Hypothalamus (tissue), 51 donors: ENCODE measurements at places on chromosomes 5 and 9.
A peak's percentile ranks its signal among the peaks of the same experiment; 100 is the strongest.

GRCh38 chr9:36317766-36318165 is 59.5 kb upstream of the GNE start:
- DNase-seq: no peak

- no peak for DNase-seq
Measured at GRCh38 chr5:22238047-22238446, 615.1 kb downstream of the CDH12 start.

DNA sequence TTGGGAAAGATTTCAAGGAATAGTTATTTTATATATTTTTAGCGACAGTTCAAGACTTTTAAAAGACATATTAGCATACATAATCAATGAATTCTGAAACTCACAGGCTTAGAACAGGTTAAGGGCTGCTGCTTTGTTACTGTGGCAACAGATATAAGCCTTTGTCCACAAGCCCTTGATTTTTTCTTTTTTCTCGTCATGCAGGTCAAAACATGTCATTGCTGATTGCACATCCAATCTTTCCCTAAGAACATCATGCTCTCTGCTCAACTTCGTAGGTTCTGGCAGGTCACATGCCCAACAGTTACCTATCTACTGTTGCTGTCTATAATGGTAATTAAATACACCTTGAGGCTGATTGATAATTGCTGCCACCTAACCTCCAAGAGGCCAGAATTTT is 172.5 kb upstream of the PTPRD start:
- no peak for DNase-seq

DNA sequence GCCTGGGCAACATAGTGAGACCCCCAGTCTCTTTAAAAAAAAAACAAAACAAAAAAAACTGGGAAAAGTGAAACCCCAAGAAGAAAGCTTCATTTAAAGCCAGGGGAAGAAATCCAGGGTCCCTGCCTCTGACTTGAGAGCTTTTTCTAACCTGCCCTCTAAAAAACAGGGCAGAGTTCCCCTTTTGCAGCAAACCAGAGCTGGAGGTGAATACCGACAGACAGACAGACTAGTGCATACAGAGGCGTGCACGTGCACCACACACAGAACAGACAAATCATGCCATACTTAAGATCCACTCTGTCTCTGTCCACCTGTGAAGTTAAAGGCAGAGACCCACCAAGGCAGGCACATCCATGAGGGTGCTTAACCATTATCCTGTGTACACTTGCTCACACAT is 11.7 kb upstream of the AQP3 start:
- DNase-seq: no peak

DNA sequence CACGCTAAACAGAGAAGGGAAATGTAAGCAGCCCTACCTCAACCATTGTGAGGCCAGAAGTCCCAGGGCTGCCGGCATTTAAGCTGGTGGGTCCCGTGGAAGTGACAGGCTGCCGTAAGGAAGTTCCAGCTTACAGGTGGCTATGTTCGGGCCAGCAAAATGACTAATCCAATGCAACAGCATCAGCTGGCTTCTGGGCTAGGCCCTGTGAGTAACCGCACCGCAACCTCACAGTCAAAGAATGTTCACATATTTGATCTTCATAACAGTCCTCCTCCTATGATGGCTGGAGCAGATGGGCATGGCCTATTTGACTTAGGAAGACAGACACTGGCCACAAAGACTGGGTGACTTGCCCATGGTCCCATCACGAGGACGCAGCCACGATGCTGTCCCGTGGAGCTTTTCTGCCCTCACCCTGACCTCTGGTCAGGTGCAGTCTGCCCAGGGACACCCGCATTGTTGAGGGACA is 88.2 kb downstream of the LIFR start:
- no peak for DNase-seq

DNA sequence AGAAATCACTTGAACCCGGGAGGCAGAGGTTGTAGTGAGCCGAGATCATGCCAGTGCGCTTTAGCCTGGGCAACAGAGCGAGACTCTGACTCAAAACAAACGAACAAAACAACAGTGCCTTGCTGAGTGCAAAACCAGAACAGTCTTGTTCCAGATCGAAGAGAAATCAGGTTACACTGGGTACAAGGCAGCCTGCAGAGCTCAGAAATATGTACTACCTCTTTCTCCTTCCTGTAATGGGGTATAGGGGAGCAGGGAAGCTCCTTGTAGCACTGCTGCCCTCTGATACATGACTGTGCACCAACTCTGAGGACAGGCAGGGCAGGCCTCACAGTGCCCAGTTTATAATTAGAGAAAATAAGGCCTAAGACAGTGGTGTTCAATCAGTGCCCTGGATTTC is 24.7 kb downstream of the TBC1D2 start:
- DNase-seq: no peak

DNA sequence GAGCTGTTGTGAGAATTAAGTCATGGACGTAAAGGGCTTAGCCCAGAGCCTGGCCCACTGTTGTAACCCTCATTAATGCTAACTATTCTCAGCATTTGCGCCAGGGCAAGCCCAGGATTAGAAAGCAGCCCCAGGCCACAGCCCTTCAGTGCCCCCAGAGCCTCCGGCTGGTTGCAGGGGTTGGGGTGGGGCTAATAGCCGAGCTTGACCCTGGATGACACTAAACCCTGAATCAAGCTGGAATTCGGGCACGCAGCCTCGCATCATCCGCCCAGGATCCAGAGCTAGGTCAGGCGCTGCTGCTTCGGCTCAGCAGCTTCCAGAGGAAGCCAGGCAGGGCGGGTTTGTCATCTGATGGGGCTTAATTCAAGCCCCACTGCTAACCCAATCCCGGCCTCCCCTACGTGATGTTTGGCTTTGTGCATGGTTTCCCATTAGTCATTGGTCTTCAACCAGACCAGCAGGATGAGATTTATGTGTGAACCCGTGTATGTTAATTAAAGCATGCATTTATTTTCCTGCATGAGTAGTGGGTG is 1.2 kb upstream of the MEGF9 start:
- peak; percentile 29 for DNase-seq

DNA sequence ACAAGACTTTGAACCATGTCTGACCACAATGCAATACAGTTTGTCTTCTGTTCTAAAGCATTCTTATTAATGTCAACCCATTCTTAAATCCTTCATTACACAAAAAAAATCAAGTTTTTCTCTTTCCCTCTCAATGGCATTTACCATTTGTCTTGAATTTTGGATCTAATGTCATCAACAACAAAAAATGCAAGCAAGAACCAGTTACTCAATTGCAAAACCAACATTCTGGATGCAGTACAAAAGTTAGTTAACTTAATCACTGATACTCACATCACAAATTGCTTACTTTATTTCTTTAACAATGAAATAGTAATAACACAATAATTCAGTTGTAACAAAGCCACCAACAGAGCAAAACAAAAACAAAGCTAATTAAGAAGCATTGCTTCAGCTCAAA is 6.0 kb downstream of the C9orf40 start:
- no peak for DNase-seq

DNA sequence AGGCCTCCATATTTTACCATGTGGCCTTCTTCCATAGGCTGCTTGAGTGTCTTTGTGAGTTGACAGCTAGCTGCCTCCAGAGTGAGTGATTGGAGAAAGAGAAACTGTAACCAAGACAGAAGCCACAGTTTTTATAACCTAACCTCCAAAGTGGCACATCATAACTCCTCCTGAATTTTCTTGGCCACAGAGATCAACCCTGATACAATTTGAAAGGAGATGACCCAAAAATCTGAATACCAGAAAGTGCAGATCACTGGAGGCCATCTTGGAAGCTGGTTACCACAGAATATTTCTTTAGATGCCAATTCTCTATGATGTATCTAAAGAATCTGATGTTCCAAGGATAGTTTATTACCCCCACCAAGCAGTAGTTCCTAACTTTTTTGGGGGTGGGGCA is 254.3 kb upstream of the PDE4D start:
- no peak for DNase-seq

- DNase-seq: peak; percentile 88
Measured at GRCh38 chr9:6757456-6758247, at the start of gene KDM4C. KDM4C (plus strand) TSS chr9:6757973; CDS start chr9:6792989, 35,016 bp downstream.
